ENCODE measurements at places on chromosomes 11 and 22.

- no peak for DNase-seq
These were observed 14.6 kb upstream of the NRGN start for GRCh38 chr11:124724979-124725718.

- no peak for DNase-seq
These were observed 20.5 kb downstream of the ZNF74 start for GRCh38 chr22:20414450-20414849.

DNA sequence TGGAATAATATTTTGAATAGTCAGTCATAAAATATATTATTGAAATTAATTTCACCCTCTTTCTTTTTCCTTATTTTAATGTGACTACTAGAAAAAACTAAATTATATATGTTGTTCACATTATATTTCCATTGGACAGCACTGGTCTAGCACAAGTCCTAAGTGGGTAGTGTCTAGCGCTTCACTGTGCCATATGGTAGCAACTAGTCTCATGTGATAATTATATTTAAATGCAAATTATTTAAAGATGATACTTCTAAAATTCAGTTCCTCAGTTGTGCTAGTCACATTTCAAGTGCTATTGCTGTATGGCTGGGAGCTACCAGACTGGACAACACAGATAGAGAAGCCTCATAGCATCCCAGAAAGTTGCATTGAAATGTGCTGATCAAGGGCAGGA, 19.1 kb upstream of the LDLRAD3 start:
- no peak for DNase-seq

- DNase-seq, result no peak
These were observed 77.1 kb downstream of the GAB2 start for GRCh38 chr11:78340530-78340929.

DNA sequence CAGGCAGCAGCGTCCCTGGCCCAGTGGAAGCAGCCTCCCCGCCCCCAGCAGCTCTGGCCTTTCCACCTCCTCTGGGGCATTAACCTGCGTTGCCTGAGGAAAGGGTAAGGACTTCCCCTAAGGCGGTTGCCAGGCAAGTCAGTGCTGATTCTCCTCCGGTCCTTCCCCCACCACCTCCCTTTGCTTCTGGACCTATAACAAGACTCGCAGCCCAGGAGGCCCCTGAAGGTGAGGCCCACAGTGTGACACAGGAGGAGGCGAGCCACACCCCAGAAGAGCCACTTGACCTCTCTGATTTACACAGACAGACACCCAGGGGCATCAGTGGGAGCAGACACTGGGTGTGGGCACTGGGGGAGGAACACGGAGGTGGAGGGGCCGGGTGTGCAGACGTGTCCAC, 35.4 kb downstream of the ASCL2 start:
- DNase-seq, result no peak

DNA sequence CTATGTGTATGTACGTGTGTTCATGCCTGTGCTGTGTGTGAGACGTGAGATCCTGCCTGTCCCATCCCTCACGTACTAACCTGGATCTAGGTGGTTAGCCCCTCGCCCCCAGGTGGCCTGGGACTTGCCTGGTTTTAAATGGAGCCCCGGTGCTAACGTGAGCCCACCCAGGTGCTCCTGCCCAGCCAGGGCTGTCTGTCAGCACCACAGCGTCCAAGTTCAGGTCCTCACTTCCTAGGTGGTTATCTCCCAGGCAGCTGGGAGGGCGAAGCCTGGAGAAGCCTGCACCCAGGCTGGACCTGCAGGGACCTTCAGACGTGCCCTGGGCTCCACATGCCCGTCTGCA, 86.0 kb downstream of the KCNQ1 start:
- no peak for DNase-seq

DNA sequence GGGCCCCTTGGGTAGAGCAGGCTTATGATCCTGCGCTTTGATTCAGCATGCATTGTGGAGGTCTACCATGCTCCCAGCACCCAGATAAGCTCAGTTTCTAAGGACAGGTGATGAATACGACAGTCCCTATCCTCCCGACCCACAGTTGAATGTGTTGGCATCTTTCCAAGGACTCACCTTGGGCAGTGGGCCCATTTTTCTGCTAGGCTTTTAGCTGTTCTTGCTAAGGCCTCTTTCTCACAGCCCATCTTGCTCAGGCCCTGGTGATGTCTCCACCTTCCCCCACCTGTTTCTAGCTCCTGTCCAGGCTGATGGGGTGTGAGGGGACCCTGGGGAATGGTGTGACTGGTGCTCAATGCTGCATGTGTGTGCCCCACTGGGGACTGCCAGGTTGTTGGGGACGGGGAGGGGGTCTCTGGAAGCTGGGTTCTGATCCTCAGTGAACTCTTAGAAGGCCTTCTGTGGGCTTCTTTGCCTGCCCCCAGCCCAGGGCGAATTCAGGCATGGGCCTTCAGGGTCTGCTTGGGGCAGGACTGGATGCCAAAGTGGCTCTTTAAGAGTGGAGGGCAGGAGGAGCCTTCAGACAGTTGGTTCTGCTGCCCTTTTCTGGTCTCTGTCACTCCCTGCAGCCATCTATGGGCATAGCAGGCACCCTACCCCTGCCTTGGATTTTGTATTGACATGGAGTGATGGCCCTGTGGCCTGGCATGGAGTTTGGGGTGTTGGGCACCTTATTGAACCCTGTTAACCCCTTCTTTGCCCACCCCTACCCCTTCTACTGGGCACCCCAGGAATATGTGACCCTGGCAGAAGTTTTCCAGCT, 33.1 kb downstream of the PHLDB1 start:
- peak; percentile 47 for DNase-seq

GRCh38 chr11:1499899-1500298, 13.3 kb upstream of the MOB2 start:
- no peak for DNase-seq

- no peak for DNase-seq
These were observed 63.1 kb upstream of the TTC12 start for GRCh38 chr11:113251281-113251680.

GRCh38 chr11:2294926-2295290, 6.8 kb downstream of the C11orf21 start:
- peak; percentile 19 for DNase-seq

DNA sequence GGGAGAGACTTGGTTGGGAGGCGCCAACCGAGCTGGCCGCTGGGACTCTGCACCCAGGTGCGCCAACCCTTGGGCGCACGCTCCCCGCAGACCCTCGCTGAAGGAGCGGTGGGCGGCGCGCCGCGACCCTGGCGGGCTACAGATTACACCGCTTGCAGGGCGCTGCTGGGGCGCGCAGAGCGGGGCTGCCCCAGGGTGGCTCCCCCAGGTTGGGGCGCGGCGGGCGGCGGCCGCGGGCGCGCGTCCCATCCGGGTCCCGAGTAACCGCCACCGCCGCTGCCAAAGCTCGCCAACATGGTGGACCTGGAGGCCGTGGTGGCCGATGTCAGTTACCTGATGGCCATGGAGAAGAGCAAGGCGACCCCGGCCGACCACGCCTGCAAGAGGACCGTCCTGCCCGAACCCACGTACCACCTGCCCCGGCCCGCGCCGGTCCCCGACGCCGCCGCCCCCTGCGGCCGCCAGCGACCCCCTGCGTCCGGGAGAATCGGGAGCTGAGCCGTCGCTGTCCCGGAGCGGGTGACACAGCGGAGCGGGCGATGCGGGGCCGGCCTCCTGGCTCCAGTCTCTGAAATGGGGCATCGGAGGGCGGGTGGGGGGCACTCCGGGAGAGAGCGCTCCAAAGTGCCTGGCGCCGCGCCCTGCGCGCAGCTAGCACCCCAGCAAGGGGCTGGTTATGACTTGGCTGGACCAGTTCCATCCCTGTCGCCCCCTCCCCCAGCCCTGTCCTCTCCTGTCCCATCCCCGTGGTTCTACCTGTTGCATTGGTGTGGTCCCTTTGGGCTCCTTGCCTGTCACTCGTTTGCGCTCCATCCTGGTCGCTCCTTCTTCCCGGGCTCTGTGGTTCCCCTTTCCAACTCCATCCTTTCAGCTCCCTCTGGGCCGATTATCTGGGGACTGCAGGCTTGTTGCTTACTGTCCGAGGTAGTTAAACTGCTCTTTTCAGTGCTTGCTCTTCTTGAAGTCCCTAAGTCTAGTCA, 143.3 kb upstream of the GRK3 start:
- no peak for DNase-seq

DNA sequence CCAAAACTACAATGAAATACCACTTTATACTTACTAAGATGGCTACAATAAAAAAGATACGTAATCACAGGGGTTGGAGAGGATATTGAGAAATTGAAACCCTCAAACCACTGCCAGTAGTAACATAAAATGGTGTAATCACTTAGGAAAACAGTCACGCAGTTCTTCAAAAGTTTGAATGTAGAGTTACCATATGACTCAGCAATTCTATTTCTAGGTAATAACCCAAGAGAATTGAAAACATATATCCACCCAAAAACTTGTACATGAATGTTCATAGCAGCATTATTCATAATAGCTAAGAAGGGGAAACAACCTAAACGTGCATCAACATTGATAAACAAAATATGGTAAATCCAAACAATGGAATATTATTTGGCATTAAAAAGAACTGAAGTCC, 24.4 kb upstream of the PSMA1 start:
- peak; percentile 77 for DNase-seq

- no peak for DNase-seq
These were observed 126.9 kb downstream of the CEP164 start for GRCh38 chr11:117454564-117454917.

DNA sequence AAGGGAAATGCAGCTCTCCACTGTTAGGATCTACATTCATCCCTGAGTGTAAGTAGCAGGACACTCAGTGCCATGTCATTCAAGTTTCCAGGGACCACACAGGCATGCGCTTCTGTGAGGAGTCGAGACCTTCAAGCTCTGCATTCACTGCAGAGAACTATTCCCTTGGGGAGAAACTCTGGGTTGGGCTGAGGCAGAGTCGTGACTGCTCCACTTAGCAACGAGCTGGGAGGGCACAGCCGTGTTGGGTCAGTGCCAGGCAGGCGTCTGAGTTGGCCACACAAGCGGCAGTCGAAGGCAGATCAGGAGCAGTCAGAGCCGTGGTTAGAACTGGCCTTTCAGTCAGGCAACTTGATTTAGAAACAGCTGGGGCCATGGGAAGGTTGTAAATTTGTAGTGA, 14.7 kb downstream of the MPEG1 start:
- DNase-seq, result peak; percentile 41

- DNase-seq, result no peak
These were observed 67.9 kb downstream of the KCNQ1 start for GRCh38 chr11:2512431-2513407.

DNA sequence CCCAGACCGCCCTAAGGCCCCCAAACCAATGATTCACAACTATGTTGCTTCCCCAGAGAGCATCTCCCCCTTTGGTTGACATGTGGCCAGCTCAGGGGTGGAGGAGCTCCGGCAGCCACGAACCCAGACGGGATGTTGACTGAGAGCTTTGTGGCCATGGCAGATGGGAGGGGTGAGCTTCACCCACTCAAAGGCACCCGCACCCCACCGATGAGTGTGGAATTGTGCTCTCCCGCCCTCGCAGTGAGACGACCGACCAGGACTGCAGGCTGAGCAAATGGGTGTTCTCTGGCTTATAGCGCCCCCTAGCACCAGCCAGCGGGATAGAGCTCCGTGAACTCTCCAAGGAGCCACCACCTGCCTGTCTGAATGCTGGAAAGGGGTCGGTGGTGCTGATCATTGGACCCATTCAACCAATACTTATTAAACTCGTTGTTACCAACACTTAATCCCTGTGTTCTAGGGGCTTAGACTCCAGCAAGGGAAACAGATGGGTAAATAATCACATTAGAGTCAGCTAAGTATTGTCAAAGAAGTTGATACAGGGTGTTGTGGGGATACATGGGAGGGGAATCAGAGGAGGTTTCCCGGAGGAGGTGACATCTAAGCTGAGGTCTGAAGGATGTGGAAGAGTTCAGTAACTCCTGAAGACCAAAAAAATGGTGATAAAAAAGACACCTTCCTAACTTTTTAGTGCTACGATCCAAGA, 4.5 kb upstream of the TIMP3 start:
- DNase-seq, result peak; percentile 85

Measured in hematopoietic multipotent progenitor cell treated with erythropoietin and hydrocortisone succinate and interleukin-3 and kit ligand, for 6 days (in vitro differentiated cells).